Upper lobe of left lung (tissue), 6 donors: ENCODE measurements at places on chromosomes 5 and 9. TPM values are rescaled to one million over a fixed set of nuclear protein-coding genes. Genes with fewer than 3 reads are reported as not detected.

Gene MEIKIN
- total RNA-seq = not detected

Gene PIP5KL1
- total RNA-seq = 22.5 TPM

Gene NOP16
- 10.0 TPM for total RNA-seq

Gene CTXN3
- not detected for total RNA-seq

Gene GPRIN1
- under 0.01 TPM for total RNA-seq

Gene GMCL2
- total RNA-seq = not detected

Gene PAM
- 91.1 TPM for total RNA-seq

Gene FAXDC2
- total RNA-seq = 44.7 TPM

Gene IL17B
- not detected for total RNA-seq

- no peak for DNase-seq
- no peaks in the 10 kb centered on the region for H3K4me1 ChIP-seq
- no peak overlapping the region for H3K27ac ChIP-seq
- no peak overlapping the region for H3K4me3 ChIP-seq
These were observed 104.0 kb downstream of the PLCXD3 start for GRCh38 chr5:41406424-41406823.

- no peaks in the 10 kb centered on the region for H3K27me3 ChIP-seq
- no peaks in the 10 kb centered on the region for H3K4me1 ChIP-seq
- H3K36me3 ChIP-seq = no peaks in the 10 kb centered on the region
- DNase-seq = no peak
- no peak overlapping the region for H3K4me3 ChIP-seq
These were observed 1105.8 kb upstream of the SEMA6A start for GRCh38 chr5:117680426-117680825.

GRCh38 chr5:6827526-6828219 is 114.4 kb downstream of the TENT4A start:
- H3K4me3 ChIP-seq = no peak overlapping the region
- H3K4me1 ChIP-seq = no peaks in the 10 kb centered on the region
- H3K27ac ChIP-seq = no peak overlapping the region

GRCh38 chr5:149151717-149152116 is 10.4 kb downstream of the ABLIM3 start:
- H3K36me3 ChIP-seq = no peaks in the 10 kb centered on the region
- no peak overlapping the region for H3K4me3 ChIP-seq
- peak overlapping the region; percentile 50 for H3K27ac ChIP-seq
- H3K4me1 ChIP-seq = peaks cover 49% of the 10 kb centered on the region

- H3K4me1 ChIP-seq = no peaks in the 10 kb centered on the region
- no peaks in the 10 kb centered on the region for H3K36me3 ChIP-seq
- no peaks in the 10 kb centered on the region for H3K27me3 ChIP-seq
- no peak for DNase-seq
- H3K27ac ChIP-seq = no peak overlapping the region
These were observed 19.7 kb downstream of the SLC9A3 start for GRCh38 chr5:504326-505154.

GRCh38 chr5:30050056-30050815 is 1143.2 kb upstream of the CDH6 start:
- H3K27me3 ChIP-seq = no peaks in the 10 kb centered on the region
- H3K4me1 ChIP-seq = no peaks in the 10 kb centered on the region
- no peak for DNase-seq
- no peak overlapping the region for H3K4me3 ChIP-seq
- H3K36me3 ChIP-seq = no peaks in the 10 kb centered on the region

DNA sequence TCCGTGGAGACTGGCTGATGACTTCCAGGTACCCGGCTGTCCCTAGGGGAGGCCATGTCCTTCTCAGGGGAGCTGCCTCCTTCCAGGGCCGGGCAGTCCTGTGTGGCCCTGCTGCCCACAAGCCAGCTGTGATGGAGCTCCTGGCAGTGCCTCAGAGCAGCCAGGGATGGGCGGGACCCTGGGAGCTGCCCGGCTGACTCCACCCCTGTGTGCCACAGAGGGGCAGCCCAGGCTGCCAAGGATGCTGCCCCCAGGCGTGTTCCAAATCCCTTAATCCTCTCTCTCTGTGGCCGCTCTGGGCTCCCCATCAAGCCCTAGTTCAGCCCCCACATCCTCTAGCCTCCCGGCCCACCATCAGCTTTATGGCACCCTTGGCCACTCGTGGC is 7.0 kb upstream of the SCGB3A1 start:
- no peak overlapping the region for H3K27ac ChIP-seq
- peak; percentile 70 for DNase-seq
- no peak overlapping the region for H3K4me3 ChIP-seq
- peaks cover 4% of the 10 kb centered on the region for H3K4me1 ChIP-seq

- H3K36me3 ChIP-seq = no peaks in the 10 kb centered on the region
- no peak overlapping the region for H3K27ac ChIP-seq
- no peaks in the 10 kb centered on the region for H3K27me3 ChIP-seq
- H3K4me1 ChIP-seq = no peaks in the 10 kb centered on the region
- no peak overlapping the region for H3K4me3 ChIP-seq
These were observed 274.2 kb upstream of the CCNH start for GRCh38 chr5:87686975-87687374.

DNA sequence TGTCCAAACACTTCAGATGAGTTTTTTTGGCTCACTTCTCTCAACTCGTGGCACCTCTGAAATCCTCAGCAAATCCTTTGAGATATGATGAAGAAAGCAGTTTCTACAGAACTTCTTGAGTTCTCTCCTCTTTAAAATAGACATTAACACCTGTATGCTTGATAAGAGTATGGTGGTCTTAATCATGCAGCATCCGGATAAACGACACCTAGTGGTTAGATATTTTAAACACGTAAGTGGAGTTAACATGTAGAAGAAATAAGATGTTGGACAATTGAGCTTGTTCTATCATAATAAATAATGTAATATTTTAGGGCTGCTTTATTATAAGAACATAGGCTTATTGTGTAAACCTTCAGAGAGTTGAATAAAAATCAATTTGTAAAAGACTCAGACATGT is 324.8 kb downstream of the CYLC2 start:
- no peak for DNase-seq
- no peak overlapping the region for H3K4me3 ChIP-seq
- H3K4me1 ChIP-seq = no peaks in the 10 kb centered on the region
- H3K27ac ChIP-seq = no peak overlapping the region
- no peaks in the 10 kb centered on the region for H3K27me3 ChIP-seq

GRCh38 chr9:34956648-34957047 is 1.4 kb upstream of the PHF24 start:
- no peak overlapping the region for H3K27ac ChIP-seq
- DNase-seq = no peak
- no peaks in the 10 kb centered on the region for H3K36me3 ChIP-seq
- no peak overlapping the region for H3K4me3 ChIP-seq
- H3K27me3 ChIP-seq = no peaks in the 10 kb centered on the region
- peaks cover 8% of the 10 kb centered on the region for H3K4me1 ChIP-seq

GRCh38 chr5:133382661-133383579 is 229.4 kb downstream of the FSTL4 start:
- no peak overlapping the region for H3K4me3 ChIP-seq
- DNase-seq = no peak
- H3K4me1 ChIP-seq = no peaks in the 10 kb centered on the region
- no peaks in the 10 kb centered on the region for H3K36me3 ChIP-seq
- H3K27ac ChIP-seq = no peak overlapping the region

DNA sequence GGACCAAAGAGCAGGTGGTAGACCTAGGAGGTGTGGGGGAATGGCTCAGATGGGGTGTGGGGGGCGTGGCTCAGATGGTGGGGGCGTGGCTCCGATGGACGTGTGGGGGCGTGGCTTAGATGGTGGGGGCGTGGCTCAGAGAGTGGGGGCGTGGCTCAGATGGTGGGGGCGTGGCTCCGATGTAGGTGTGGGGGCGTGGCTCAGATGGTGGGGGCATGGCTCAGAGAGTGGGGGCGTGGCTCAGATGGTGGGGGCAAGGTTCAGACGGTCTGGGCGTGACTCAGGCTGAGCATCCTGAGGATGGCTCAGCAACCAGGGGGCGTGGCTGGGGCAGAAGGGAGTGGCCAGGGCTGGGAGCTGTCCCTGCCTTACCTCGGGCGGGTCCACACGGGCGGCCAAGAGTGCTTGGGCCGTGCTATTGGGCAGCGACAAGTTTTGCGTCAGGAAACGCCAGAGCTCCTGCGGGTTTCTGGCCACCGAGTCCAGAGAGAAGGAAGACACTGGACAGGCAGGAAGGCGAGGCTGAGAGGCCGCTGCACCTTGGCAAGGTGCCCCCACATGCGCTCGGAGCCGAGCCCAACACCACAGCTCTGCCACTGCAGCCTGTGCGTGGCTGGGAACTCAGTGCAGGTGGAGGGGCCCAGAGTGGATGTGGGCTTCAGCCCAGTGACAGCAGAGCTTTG is 5.9 kb downstream of the ABCA2 start:
- H3K27ac ChIP-seq = no peak overlapping the region
- H3K27me3 ChIP-seq = no peaks in the 10 kb centered on the region
- no peak overlapping the region for H3K4me3 ChIP-seq
- peak; percentile 42 for DNase-seq
- peaks cover under 1% of the 10 kb centered on the region for H3K4me1 ChIP-seq

- H3K36me3 ChIP-seq = no peaks in the 10 kb centered on the region
- peak overlapping the region; percentile 50 for H3K4me3 ChIP-seq
- peak; percentile 92 for DNase-seq
- H3K27me3 ChIP-seq = no peaks in the 10 kb centered on the region
- peak overlapping the region; percentile 86 for H3K27ac ChIP-seq
- H3K4me1 ChIP-seq = peaks cover 22% of the 10 kb centered on the region
These were observed 83.9 kb downstream of the SLC1A3 start for GRCh38 chr5:36690041-36690961.

GRCh38 chr9:87270221-87270847 is 227.3 kb upstream of the DAPK1 start:
- DNase-seq = no peak
- H3K27me3 ChIP-seq = no peaks in the 10 kb centered on the region
- H3K4me3 ChIP-seq = no peak overlapping the region
- H3K36me3 ChIP-seq = no peaks in the 10 kb centered on the region
- H3K4me1 ChIP-seq = peaks cover 7% of the 10 kb centered on the region

- no peak overlapping the region for H3K27ac ChIP-seq
- no peaks in the 10 kb centered on the region for H3K27me3 ChIP-seq
- H3K36me3 ChIP-seq = no peaks in the 10 kb centered on the region
These were observed 200.2 kb downstream of the PLK2 start for GRCh38 chr5:58259685-58260152.

GRCh38 chr9:68597362-68597997 is 56.8 kb upstream of the TMEM252 start:
- no peaks in the 10 kb centered on the region for H3K4me1 ChIP-seq
- H3K36me3 ChIP-seq = no peaks in the 10 kb centered on the region
- no peaks in the 10 kb centered on the region for H3K27me3 ChIP-seq
- H3K4me3 ChIP-seq = no peak overlapping the region

- DNase-seq = no peak
- H3K27me3 ChIP-seq = no peaks in the 10 kb centered on the region
- no peak overlapping the region for H3K4me3 ChIP-seq
- no peaks in the 10 kb centered on the region for H3K4me1 ChIP-seq
These were observed 59.7 kb upstream of the TMED7 start for GRCh38 chr5:115685490-115685889.

DNA sequence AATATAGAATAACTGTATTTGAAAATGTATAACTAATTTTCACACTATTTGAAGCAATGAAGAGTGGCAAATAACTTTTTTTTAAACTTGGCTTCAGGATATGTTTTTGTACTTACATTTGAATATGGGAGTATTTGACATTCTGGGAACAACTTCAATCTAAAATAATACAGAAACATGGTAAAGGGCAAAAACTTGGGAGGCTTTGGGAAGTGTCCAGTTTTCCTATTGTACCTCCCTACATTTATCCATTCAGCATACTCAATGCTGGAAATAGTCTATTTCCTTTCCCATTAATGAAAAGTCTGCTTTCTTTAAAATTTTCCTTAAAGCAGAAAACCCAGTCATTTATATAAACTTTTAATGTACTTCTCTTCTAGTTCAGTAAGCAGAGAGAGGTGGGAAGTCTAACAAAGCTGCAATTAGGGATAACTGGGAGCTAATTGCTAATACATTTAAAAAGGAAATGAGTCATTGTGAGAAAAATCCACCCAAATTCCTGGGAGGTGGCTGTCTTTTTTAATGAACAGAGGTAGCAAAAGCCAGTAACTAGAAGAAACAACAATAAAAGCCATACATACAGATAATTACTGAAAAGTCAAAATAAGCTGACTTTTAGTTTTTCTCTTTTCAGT is 128.8 kb downstream of the FBN2 start:
- H3K36me3 ChIP-seq = no peaks in the 10 kb centered on the region
- no peaks in the 10 kb centered on the region for H3K4me1 ChIP-seq
- H3K27me3 ChIP-seq = no peaks in the 10 kb centered on the region
- DNase-seq = no peak

DNA sequence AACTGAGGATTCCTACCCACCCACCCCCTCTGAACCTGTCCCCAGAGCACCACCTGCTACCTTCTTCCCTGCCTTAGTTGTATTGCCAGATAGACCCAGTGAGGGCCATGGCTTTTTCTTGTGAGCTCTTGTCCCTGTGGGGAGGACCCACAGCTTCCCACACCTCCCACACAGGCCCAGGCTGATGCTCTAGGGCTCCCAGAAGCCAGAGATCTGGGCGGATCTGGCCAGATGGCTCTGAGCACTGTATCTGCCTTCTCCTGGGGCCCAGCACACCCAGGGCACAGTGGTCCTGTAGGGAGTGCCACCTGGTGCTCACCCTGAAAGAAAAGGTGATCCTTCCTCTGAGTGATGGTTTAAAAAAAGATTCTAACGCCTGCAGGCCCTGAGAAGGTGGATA is 131.7 kb downstream of the DAB2IP start:
- H3K36me3 ChIP-seq = peaks cover 52% of the 10 kb centered on the region
- H3K27ac ChIP-seq = no peak overlapping the region
- DNase-seq = no peak
- H3K4me3 ChIP-seq = no peak overlapping the region
- peaks cover 8% of the 10 kb centered on the region for H3K4me1 ChIP-seq

DNA sequence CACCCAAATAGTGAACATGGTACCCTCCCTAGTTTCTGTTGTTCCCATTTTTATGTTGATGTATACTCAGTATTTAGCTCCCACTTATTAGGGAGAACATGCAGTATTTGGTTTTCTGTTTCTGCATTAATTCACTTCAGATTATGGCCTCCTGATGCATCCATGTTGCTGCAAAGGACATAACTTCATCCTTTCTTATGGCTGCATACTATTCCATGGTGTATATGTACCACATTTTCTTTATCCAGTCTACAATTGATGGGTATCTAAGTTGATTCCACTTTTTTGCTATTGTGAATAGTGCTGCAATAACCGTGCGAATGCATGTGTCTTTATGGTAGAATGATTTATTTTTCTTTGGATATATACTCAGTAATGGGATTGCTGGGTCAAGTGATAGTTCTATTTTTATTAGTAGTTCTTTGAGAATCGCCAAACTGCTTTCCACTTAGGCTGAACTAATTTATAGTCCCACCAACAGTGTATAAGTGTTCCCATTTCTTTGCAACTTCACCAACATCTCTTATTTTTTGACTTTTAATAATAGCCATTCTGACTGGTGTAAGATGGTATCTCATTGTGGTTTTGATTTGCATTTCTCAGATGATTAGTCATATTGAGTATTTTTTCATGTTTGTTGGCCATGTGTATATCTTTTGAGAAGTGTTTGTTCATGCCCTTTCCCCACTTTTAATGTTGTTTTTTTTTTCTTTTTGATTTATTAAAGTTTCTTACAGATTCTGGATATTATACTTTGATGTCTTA is 79.6 kb downstream of the SMIM15 start:
- H3K4me3 ChIP-seq = no peak overlapping the region
- DNase-seq = no peak

GRCh38 chr5:37816331-37816730 is 23.5 kb downstream of the GDNF start:
- no peak overlapping the region for H3K27ac ChIP-seq
- H3K27me3 ChIP-seq = no peaks in the 10 kb centered on the region
- no peak overlapping the region for H3K4me3 ChIP-seq
- H3K36me3 ChIP-seq = no peaks in the 10 kb centered on the region
- DNase-seq = no peak
- no peaks in the 10 kb centered on the region for H3K4me1 ChIP-seq
